Tongue (tissue), 3 donors: ENCODE measurements at places on chromosomes 6 and 20. TPM values are rescaled to one million over a fixed set of nuclear protein-coding genes. Genes with fewer than 3 reads are reported as not detected.

RGS17 gene
- total RNA-seq = 1.0 TPM

RNF144B gene
- total RNA-seq = 41.2 TPM

DNA sequence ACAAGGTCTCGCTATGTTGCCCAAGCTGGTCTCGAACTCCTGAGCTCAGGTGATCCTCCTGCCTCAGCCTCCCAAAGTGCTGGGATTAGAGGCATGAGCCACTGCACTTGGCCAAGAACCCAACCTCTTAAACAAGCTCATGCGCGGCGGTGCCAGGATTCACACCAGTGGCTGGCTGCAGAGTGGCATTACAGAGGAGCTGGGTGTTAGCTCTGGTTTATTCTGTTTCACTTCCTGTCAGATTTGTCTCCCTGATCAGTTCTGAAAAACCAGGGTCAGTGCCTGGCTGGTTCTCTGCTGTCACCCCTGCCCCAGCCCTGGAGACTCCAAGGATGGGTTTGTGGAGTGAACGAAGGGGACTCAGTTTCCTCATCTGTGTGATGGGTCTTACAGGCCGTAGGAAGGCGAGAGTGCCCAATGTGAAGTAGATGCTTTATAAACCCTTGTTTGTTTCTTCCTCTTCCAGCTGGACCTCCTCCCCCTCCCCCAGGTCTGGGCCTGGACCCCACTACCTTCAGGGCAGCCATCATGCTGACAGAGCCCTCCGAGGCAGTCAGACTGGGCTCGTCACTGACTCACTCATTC is 63.4 kb downstream of the UBE2V1 start:
- DNase-seq = no peak

SAMD5 gene
- total RNA-seq = 9.5 TPM

GRCh38 chr20:37316116-37316774 is 26.8 kb downstream of the MANBAL start:
- no peak for DNase-seq

- no peak for DNase-seq
Observed at GRCh38 chr6:163580311-163581030, 166.0 kb downstream of the QKI start.

RSPH9 gene
- total RNA-seq = 0.41 TPM

DNA sequence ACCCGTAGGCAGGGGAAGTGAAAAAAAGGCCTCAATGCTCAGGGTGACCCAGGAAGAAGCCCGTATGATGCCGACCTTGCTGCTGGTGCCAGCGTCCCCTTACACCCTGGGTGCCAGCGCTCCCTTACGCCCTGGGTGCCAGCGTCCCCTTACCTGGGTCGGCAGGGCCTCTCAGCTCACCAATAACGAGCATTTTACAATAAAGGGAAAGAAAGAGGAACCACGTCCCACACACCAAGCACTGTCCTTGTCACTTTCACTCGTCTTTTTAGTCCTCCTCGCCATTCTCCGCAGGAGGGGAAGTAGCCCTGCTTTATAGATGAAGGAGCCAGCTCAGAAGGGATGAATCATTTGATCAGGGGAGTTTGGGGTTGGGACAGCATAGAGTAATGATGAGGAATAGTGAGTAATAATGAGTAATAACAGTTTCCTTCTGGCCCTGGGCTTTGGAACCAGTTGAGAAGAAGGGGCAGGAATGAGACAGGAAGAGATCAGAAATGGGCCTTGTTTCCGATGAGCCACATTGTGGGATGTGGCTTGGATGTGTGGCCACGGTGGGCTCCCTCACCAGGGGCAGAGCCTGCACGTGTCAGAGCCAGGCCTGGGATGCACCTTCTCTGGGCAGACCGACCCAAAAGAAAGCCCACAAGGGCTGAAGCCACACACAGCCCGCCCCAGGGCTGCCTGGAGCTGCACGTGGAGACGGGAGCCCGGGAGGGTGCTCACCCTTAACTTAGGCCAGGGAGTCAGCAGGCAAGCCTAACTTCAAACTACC is 75.7 kb downstream of the SYNJ2 start:
- no peak for DNase-seq

BCAS4 gene
- 1.0 TPM for total RNA-seq

POM121L2 gene
- total RNA-seq = not detected

HUS1B gene
- 0.92 TPM for total RNA-seq

- peak; percentile 40 for DNase-seq
Observed at GRCh38 chr20:53805895-53806384, 212.3 kb upstream of the ZNF217 start.

DEFB112 gene
- total RNA-seq = not detected

RIPPLY2 gene
- total RNA-seq = not detected

DNA sequence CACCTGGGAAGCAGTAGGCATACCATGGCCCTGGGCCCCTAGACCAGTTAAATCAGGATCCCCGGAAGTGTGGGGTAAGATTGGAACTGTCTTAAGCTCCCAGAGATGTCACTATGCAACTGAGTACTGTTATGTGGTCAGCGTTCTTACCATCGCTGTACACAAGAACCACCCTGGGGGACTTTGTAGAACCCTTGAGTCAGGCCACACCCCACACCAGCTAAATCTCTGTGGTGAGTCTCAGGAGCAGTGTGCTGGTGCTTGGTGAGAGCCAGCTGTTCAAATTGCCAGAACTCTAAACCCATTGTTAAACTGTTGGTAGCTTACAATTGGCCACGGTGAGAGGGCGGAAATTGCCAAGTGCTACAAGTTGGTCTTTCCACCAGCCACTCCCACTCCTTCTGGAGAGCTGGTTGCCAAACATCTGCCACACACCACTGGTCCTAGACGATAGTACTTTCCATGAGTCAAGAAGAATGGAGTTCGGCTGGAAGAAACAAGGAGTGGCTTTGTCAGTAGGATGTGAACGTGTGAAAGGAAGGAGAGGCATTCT is 80.5 kb upstream of the SYNDIG1 start:
- DNase-seq = peak; percentile 60

GRCh38 chr6:141580988-141581552 is 551.7 kb upstream of the GJE1 start:
- no peak for DNase-seq

C20orf202 gene
- total RNA-seq = not detected

VARS1 gene
- 42.5 TPM for total RNA-seq

HCRTR2 gene
- not detected for total RNA-seq

RIPOR2 gene
- 21.3 TPM for total RNA-seq

- no peak for DNase-seq
Observed at GRCh38 chr6:137862419-137863090, 4.5 kb upstream of the TNFAIP3 start.

GRCh38 chr6:40705354-40705753 is 118.2 kb upstream of the LRFN2 start:
- DNase-seq = no peak

GRCh38 chr6:110882824-110883554 is 8.4 kb downstream of the AMD1 start:
- no peak for DNase-seq

GRCh38 chr20:31829731-31830130 is 10.6 kb downstream of the MYLK2 start:
- no peak for DNase-seq

DNA sequence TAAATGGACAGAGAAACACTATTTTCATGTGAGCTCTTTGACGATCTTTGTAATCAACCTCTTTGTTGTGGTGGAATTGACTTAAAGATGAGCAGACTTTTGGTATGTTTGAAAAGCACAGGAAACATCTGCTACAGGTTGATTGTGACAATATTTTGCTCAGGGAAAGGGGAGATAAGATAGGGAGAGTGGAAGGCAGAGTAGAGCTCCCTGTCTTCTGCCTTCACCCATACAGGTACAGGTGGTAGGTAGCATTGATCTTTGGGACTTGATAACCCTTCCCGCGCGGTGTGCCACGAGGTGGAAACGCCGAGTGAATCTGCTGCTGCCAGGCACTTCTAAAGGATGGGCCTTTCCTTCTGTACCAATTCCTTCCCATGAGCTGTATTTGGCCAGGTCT is 183.6 kb downstream of the UTRN start:
- DNase-seq = no peak

CLVS2 gene
- 0.10 TPM for total RNA-seq

UST gene
- 15.0 TPM for total RNA-seq

SPATS1 gene
- not detected for total RNA-seq

DNA sequence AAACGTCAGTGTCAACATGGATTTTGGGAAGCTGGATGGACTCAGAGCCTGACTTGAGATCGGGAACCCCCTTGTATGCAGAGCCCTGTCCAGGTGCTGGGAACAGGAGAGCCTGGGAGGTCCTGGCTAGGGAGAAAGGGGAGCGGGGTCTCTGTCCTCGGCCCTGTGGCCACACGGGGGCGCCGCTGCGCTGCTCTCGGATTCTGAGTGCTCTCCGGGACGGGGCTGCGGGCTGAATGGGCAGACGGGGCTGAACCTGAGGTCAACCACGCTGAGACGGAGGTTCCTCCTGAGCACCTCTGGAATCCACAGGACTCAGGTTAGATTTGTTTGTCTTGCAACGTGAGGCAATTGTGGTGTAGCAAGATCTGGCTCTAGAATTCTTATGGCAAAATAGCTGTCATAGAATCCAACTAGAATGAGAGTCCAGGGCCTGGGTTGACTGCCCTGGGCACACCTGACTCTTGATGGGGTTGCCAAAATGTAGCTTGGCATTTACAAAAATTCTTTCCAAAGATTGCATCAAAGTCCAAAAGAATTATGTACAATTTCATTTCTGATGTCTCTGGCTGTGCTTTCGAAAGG is 20.6 kb upstream of the HLA-F start:
- no peak for DNase-seq

- no peak for DNase-seq
Observed at GRCh38 chr6:79782792-79783580, 151.9 kb downstream of the SH3BGRL2 start.
